ENCODE measurements at places on chromosomes 2 and 18.

DNA sequence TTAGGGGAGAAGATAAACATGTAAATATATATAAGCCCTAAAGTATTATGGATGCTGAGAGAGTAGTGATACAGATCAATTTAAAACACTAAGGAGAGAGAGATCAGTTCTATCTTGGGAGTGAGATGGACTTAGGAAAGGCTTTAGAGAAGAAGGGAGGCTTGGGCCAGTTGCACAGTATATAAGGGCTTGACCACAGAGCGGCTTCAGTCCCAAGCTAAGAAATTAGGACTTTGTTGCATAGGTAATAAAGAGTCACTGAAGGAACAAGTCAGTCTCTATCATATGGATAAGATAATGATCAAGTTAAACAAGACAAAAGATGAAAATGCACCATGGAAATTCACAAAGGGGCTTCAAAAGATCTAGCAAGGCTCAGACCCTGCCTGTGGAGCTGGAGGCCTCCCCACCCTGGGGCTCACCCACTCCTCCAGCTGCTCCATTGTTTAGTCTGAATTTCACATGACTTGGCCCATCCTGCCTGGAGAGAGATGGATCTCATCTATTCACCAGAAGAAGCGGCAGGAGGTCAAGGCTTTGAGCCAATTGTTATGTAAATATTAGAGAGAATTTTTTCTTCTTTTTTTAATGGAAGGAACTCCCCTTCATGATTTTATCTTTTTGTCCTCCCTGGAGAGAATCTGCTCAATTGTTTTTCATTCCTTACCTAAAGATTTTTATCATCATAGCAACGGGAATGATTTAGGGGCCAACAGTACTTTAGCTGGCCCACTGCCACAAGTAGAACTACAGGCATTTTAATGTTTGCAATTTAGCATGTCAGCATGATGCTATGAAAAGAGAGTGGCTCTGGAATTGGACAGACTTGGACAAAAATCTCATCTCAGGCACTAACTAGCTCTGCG is 44.0 kb downstream of the GYPC start:
- DNase-seq, result no peak

DNA sequence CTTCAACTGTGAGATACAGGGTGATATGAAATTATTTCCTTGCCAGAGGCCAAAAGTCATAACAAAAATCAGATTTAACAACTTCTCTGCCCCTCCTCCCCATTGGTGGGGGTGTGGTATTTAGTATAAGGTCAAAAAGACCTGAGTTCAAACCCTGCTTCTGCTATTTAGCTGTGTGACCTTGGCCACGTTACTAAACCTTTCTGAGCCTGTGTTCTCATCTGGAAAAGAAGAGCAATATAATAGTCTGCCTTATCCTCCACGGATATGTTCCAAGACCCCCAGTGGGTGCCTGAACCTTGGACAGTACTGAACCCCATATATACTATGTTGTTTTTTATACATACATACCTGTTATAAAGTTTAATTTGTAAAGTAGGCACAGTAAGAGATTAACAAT is 3.7 kb downstream of the CDC42EP3 start:
- no peak for DNase-seq

- peak; percentile 16 for DNase-seq
These were observed 64.7 kb downstream of the GYPC start for GRCh38 chr2:126720638-126721037.

DNA sequence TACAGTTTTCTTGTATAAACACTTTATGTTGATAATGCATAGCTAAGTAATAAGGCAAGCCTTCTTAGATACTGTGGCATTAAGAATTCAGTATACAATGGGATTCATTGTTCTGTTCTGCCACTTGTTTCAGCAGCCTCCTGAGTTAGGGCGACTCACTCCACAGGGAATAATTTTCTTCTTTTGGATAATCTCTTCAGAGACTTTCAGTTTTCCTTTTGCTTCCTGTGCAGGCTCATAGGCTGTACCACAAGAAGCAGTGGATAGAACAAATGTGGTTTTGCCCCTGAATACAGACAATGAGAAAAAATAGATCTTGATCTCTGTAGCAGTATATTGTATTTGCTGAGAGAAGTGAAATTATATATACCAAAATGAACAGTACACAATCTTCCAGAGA is 298.0 kb downstream of the ZNF407 start:
- no peak for DNase-seq

- DNase-seq, result no peak
These were observed 8.5 kb upstream of the TWIST2 start for GRCh38 chr2:238839428-238839827.

- no peak for DNase-seq
These were observed 84.3 kb downstream of the COL4A4 start for GRCh38 chr2:227079726-227080125.

DNA sequence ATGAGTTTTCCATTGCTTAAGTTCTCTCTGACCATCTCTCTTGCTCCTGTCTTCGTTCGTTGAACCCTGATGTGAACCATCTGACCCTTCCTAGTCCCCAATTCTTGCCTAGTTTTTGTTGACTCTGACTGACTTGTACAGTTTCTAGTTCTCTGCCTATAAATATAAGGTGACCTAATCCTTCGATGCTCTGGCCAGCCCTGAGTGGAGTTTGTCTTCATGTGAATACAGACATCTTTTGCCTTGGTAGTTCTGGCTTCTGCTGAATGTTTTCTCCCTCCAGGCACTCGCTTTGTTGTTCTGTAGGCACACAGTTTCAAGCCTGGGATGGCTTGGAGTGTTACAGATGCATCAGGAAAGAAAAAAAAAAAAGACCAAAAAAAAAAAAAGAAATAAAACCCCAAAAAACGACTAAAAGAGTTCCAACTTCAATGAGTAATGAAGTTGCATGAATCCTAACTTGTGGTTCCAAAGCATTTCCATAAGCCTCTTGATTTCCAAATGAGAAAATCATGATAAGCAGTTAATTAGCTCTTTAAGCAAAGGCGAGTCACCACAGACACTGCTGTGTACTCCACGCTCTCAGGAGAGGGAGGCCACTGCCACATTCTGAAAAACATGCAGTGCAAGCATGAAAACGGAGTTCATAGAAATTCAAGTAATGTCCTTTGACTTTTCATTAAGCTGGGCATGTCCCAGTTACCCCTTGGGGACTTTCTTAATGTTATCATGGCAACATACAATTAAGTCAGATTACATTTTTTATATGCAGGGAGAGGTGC is 165.2 kb downstream of the TDRD15 start:
- no peak for DNase-seq

GRCh38 chr2:210112871-210113270 is 58.3 kb downstream of the KANSL1L start:
- no peak for DNase-seq

All from activated CD4-positive, alpha-beta T cell treated with anti-CD3 and anti-CD28 coated beads for 36 hours (primary cell).